ENCODE measurements at places on chromosomes 5 and 9.

DNA sequence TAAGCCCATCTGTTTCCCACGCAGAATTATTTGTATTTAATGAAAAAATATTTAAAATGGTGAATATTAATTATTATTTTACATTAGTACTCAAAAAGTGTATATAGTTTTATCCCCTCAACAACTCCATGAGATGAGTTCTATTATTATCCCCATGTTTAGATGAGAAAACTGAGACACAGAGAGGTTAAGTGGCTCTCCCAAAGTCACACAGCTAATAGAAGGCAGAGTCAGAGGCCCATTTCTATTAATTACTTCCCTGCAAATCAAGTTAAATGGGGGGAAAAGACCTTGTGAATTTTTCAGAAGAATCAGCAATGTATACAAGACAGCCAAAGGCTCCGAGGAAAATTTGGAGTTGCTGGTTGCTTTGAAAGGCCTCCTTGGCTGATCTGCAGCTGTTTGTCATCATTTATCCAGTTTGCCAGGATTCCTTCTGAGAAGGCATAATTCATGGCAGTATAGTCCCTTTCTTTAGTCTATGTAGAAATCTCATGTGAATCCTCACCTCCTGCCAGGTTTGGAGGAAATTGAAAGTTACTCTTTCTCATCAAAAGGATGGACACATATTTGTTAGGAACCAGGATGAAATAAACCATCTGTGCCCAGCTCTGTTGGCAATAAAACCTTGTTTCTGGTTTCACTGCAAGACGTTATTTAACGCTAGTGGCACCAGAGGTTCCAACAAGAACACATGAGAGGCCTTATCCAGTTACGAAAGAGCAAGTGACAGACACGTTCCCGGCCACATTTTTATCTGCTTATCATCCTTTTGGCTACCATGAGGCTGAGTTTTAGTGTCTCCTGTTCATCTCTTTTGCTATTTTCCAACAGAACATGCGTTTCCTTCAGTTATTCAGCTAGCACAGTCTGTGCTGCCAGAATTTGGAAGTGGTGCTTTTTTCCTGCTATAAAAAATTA is 621 bp downstream of the FYB1 start:
- no peak for DNase-seq

DNA sequence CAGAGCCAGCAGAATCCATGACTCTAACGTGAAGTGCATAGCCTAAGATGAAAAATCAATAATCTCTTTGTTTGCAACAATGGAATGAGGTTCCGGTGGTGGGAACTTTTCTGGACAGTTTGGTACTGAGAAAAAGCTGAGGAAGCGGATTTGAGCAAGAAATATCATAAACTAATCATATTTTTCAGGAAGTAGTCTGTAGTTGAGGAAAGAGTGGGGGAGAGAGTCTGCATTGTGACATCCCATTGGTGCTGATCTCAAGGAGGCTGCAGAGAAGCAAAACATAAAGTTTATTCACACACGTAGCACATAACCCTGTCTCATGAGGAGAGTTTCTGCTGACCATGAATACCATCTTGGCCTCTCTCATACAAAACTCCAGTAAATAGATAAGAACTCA is 15.8 kb upstream of the FCHO2 start:
- DNase-seq = no peak

DNA sequence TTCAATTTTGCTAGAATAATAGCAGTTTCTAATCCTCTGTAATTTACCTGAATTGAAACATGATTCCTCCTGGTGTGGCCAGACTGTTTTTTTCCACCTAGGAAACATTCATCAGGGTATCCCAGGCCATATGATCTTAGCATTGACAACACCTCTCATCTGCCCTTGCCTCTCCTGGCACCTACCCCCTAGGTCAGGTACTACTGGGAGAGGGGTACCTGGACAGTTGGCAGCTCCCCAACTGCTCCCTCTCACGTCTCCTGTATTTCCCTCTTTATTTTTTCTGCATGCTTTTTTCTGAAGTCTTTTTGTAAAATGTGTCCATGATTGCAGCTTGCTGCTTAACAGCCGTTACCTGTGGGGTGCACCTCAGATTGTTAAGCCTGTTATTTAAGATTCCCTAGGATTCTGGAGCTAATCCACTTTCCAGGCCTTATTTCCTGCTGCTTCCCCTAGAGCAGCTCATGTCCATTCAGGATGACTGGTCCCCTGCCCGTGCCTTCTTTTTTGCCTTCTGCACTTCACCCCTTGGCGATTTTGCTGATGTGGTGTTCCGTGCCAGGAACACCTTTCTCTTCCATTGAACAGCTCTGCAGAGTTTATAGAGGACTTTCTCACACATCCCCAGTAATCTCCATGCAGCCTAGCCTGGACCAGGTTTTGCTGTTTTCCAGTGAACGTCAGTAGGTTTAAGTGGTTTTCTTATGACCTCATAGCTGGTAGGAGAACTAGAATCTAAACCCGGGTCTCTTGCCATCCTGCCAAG is 33.6 kb downstream of the SNX30 start:
- no peak for DNase-seq

DNA sequence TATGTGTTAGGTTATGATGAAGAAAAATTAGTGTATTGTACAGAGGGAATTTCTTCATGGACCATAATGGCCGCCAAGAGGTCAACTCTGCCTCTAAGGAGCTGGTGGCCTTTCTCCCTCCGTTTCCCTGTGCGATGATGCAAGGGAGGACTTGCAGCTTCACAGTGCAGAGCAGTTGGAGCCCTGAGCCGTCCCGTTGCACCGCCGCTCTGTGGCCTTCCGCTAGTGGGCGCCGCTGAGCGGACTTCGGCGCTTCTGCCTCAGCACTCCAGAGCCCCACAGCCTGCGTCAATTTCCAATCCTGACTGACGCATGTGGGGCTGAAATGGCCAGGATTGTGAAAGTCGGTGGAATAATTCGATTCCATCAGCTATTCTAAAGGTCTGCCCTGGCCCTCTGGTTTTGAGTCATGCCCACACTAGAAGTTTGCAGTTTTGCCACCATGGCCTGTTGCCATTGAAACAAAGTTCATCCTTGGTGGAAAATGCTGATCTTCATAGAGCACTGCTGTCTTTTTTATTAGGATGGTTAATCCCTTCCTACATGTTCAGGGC is 22.7 kb upstream of the LECT2 start:
- DNase-seq = peak; percentile 71

DNA sequence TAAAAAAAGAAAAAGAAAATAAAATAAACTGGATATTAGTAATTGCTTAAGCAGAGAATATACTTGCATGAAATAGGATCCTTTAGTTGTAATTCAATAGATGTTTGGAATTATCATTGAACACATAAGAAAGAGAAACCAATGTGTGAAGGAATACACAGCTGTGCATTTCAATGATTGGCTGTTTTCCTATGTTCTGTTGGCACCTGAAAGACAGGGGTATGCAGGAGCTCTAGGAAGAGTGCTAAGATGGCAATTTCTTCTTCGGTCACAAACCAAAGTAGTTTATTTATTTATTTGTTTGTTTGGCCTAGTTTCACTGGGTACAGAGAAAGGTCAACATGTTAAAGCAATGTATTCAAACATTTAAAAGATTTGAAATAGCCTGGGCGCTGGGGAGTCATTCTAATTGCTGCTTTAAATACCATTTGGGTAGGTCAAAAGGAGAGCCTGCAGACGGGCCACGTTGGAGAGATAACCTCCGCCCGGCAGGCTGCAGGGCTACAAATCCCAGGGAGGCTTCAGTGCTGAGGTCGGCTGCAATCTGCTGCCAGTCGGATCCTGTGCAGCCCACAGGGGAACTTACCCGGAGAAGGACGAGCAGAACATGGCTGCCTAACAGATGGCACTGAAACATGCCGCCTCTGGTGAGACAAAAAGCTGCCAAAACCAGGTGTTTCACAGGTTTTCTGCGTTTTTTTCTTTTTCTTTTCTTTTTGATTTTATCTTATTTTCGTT is 154.2 kb upstream of the TYRP1 start:
- DNase-seq = no peak

GRCh38 chr5:113034182-113034773 is 57.7 kb downstream of the DCP2 start:
- DNase-seq = no peak

DNA sequence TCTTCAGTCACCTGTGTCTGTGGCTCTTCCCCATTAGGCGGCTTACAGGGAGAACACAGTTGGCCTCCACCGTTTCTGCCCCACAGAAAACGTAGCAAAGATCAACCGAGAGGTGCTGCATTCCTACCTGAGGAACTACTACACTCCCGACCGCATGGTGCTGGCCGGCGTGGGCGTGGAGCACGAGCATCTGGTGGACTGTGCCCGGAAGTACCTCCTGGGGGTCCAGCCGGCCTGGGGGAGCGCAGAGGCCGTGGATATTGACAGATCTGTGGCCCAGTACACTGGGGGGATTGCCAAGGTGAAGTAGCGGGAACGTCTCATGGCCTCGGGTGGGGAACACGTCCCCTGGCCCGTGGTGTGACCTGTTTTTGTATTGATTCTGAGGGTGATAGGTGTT is 6.5 kb downstream of the PMPCA start:
- DNase-seq = no peak

GRCh38 chr5:166562246-166562645 is 1729.2 kb upstream of the WWC1 start:
- no peak for DNase-seq

- DNase-seq = no peak
Measured at GRCh38 chr9:11577522-11577921, 964.7 kb upstream of the PTPRD start.

DNA sequence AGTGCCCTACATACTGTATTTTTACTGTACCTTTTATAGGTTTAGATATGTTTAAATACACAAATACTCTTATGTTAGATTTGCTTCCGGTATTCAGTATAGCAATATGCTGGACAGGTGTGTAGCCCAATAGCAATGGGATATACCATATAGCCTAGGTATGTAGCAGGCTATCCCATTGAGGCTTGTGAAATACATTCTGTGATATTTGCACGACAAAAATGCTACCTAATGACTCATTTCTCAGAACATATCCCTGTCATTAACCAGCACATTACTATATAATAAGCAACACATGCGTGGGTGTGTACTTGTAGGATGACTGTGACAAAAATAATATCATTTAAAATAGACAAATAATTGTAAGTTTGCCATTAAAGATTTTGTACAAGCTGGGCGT is 208.8 kb downstream of the MRPS30 start:
- no peak for DNase-seq

- no peak for DNase-seq
Measured at GRCh38 chr5:71631070-71631469, 43.9 kb downstream of the MCCC2 start.

GRCh38 chr9:133323991-133324703 is 11.8 kb downstream of the SURF6 start:
- no peak for DNase-seq

DNA sequence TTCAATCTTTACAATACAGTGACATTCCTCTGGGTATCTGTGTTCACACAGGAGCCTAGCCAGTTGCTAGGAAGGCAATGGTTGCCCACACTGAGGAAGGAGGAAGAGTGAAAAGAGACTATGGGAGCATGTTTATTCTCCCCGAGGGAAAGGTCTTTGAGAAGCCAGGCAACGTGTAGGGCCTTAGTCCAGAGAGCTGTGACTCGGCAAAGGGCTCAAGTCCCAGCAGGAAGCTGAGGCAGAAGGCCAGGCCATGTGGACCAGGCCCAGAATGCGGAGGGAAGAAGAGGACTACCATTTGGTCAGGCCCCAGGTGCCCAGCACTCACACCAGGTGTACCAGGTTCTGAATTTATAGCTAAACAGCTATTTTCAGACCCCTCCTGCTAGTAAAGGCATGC is 136.6 kb upstream of the DMAC1 start:
- DNase-seq = no peak

DNA sequence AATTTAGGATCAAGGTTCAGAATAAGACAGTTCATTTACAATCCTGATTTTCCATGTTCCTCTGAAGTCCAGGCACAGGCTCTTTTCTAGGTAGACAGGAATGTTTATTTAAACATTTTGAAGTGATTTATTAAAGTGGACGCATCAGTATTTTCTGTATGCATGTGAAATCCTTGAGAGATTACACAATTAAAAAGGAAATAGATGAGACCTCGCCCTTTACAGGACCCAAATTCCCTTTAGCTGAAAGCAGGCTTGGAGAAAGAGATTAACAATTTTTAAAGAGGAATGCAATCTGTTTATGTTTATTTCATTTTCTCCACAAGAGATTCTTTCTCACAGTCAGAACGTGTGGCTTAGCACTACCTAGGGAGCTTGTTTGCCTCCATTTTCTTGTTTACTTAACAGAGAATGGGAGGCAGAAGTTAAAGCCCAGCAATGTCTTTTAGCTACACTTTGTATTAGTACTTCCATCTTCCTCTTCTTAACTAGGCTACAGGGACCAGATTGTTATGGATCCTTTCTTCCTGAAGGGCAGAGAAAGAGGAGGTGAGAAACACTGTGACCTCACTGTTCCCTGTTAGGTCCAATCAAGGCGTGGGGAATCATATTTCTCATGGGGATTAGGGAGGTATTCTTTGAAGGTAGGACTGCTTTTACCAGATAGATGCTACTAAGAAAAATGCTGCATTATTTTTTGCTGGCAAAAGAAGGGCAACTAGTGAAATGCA is 416.0 kb downstream of the SH3GL2 start:
- DNase-seq = no peak

- DNase-seq = no peak
Measured at GRCh38 chr5:170057311-170057710, 48.4 kb upstream of the FOXI1 start.

DNA sequence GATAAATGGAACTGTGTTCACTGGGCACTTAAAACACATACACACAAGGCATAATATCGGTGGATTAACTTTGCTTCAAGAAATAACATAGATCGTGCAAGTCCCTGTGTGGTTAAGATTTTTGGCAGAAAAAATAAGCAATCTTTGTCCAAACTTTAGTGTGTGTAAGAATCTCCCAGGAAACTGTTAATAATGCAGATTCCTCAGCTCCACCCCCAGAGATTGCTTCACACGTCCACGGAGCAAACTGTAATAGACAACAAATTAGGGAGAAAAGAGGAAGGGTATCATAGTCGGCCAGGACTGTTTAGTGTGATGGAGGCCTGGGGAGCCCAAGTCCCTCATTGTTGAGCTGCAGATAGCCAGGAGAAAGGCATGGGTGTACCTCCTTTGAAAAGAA is 84.8 kb downstream of the PJA2 start:
- no peak for DNase-seq

GRCh38 chr9:132160802-132161742 is 786 bp upstream of the NTNG2 start:
- peak; percentile 21 for DNase-seq

DNA sequence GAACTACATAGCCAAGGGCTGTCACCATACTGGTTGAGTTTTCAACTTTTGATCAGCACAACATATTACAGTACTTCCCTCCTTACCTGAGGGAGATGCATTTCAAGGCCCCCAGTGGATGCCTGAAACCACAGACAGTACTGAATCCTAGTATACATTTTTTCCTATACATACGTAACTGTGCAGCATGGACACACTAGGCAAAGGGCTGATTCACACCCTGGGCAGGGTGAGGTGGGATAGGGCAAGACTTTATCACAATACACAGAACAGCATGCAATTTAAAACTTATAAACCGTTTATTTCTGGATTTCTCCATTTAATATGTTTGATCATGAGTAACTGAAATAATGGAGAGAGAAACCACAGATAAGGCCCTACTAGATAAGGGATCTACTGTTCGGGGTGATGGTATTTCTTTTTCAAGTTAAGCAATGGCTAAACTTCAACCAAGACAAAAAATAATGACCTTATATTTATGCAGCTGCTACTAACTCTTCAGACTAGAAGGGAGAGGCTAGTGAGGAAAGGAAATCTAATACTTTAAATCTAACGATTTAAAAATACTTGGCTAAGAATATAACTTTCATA is 186.9 kb upstream of the GNA14 start:
- no peak for DNase-seq

Measured in mucosa of gallbladder (tissue), 1 donor.